ENCODE measurements at places on chromosomes 12 and 14. TPM values are rescaled to one million over a fixed set of nuclear protein-coding genes. Genes with fewer than 3 reads are reported as not detected.

TSPAN19 gene
- 0.06 TPM for polyA plus RNA-seq

NRXN3 gene
- polyA plus RNA-seq = 0.89 TPM

PRKD1 gene
- polyA plus RNA-seq = 0.32 TPM

USP30 gene
- polyA plus RNA-seq = 11.3 TPM

SYT1 gene
- polyA plus RNA-seq = 4.6 TPM

AICDA gene
- not detected for polyA plus RNA-seq

ACSM4 gene
- not detected for polyA plus RNA-seq

STON2 gene
- 103 TPM for polyA plus RNA-seq

Measured in keratinocyte (primary cell).